ENCODE measurements at places on chromosomes 6 and 20.

GRCh38 chr20:48908656-48909319, 12.7 kb upstream of the ARFGEF2 start:
- DNase-seq: no peak

- DNase-seq: no peak
Measured at GRCh38 chr6:347232-347631, 44.3 kb upstream of the IRF4 start.

DNA sequence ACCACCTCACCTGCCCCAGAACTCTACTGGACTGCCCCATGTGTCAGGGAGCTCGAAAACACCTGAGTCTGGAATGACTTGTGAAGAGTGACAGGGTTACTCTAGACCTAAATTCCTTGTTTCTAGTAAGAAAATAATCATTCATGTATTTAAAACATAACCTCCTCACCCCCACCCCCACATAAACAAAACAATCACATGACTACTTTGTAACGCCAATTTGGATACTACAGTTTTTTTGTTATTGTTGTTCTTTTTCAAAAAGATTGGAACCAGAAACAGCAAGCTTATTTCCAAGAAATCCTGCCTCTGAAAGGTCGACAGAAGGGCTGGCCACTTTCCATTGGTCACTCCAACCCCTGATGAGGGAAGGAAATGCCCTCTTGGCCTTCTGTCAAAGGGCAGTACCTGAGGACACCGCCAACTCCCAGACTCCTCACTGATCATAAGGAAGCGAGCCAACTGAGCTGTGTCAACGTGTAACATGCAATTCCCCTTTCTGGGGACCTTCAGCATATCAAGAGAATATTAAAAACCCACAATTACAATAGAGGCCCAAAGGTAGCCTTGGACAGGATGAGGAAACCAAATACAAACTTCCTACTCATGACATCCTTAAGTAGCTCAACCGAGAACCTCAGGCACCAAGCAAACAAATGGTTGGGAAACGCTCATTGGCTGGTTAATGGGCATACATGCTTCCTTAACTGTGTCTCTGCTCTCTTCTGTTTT, 2.6 kb downstream of the MCUR1 start:
- no peak for DNase-seq

GRCh38 chr6:88048578-88048977, 937 bp downstream of the SPACA1 start:
- DNase-seq: no peak

GRCh38 chr6:36020154-36020553, 4.3 kb downstream of the SLC26A8 start:
- no peak for DNase-seq

- no peak for DNase-seq
Measured at GRCh38 chr6:39905640-39905975, 28.7 kb downstream of the MOCS1 start.

- DNase-seq: no peak
Measured at GRCh38 chr20:59770270-59770669, 163.2 kb downstream of the SYCP2 start.

- peak; percentile 32 for DNase-seq
Measured at GRCh38 chr20:2752567-2753460, 47.6 kb downstream of the CPXM1 start.

DNA sequence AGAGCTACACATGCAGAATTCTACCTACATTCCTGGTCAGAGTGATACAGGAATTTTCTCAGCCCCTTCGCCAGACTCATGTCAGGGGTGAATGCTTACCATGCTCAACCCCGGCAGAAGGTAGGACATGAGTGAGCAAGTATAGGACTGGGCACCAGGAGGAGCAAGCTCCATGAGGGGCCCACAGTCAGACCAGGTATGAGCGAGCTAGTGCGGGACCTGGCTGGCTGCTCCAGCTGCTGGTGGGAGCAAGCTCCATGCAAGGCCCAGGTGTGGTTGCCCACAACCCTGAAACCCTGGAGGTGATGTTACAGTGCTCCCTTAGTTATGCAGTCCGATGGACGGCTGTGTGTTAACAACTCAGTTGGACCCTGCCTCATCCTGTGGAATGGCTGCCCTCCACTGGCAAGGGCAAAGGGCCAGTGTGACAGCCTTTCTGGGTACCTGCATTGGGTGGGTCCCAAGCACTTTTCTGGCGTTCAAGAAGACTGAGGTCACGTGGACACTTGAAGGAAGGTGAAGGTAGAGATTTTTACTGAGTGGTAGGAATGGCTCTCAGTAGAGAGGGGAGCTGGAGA, 503.5 kb upstream of the CITED2 start:
- no peak for DNase-seq

- DNase-seq: no peak
Measured at GRCh38 chr20:17568045-17568788, 1.7 kb upstream of the DSTN start.

GRCh38 chr6:112038268-112038667, 15.6 kb upstream of the CCN6 start:
- no peak for DNase-seq

DNA sequence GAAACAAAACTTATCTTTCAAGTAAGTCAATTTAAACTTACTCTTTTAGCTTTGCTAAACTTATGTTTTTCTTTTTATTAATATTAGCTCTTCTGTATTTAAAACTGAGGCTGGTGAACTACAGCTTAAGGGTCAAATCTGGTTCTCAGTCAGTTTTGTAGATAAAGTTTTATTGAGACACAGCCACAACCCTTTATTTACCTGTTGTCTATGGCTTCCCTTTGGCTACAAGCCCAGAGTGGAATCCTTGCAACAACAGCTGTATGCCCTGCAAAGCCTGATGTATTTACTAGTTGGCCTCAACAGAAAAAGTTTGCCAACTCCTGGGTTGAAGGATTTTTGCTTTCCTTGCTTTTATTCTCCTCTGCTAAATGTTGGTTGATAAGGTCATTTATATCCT, 491.4 kb upstream of the RNF217 start:
- DNase-seq: no peak

- DNase-seq: no peak
Measured at GRCh38 chr6:137696765-137697164, 170.3 kb upstream of the TNFAIP3 start.

DNA sequence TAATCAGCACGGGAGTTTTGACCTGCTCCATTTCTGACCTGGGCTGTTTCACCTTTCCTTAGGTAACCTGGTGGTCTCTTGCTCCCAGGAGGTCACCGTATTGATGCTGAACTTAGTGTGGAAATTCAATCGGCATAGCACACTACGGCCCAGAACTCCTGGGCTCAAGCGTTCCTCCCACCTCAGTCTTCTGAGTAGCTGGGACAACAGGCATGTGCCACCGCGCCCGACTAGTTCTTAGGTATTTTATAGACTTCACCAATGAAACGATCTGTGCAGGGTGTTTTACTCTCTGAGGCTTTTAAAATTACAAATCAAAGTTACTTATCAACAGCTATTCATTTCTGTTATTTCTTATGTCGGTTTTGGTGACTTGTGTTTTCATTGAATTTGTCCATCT, 42.1 kb downstream of the ATG5 start:
- no peak for DNase-seq
